ENCODE measurements at places on chromosomes 3 and 15. TPM values are rescaled to one million over a fixed set of nuclear protein-coding genes. Genes with fewer than 3 reads are reported as not detected.

The QTRT2 gene
- total RNA-seq, result 28.7 TPM

The XIRP1 gene
- not detected for total RNA-seq

- no peak overlapping the region for H3K4me3 ChIP-seq
- no peak overlapping the region for H3K27ac ChIP-seq
- peaks cover 6% of the 10 kb centered on the region for H3K4me1 ChIP-seq
- H3K36me3 ChIP-seq, result peaks cover 42% of the 10 kb centered on the region
- no peak for DNase-seq
- H3K27me3 ChIP-seq, result no peaks in the 10 kb centered on the region
These were observed 9.1 kb upstream of the NCKIPSD start for GRCh38 chr3:48694610-48695392.

GRCh38 chr3:10961921-10962320 is 30.6 kb upstream of the SLC6A1 start:
- H3K4me1 ChIP-seq, result no peaks in the 10 kb centered on the region
- H3K27me3 ChIP-seq, result no peaks in the 10 kb centered on the region
- no peak for DNase-seq
- no peaks in the 10 kb centered on the region for H3K36me3 ChIP-seq
- H3K27ac ChIP-seq, result no peak overlapping the region
- no peak overlapping the region for H3K4me3 ChIP-seq

DNA sequence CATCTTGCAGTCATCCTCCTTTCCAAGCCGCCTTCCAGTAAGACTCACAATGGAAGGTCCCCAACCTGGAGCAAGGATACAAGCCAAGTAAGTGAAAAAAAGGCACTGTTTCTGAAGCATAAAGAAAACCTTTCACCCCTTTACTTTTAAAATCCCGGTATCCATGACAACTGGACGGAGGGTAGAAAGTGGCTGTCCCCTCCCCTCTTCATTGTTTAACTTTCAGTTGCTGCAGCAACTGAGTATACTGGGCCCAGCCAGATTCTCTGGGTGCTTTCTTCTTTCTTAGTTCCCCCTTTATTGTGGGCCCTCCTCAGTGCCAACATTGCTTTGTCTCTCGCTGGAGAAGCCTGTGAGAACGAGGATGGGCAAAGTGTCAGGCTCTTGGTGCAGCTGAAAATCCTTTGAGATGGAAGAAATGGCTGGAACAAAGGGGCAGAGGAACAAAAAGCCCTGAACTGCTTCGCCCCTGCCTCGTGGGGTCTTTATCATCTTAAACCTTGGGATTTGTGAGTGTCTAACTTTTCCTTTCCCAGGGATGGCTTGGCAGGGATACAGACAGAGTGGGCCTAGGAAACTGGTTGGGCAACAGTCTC is 224.0 kb upstream of the RGMA start:
- no peak overlapping the region for H3K27ac ChIP-seq
- H3K4me1 ChIP-seq, result no peaks in the 10 kb centered on the region
- H3K4me3 ChIP-seq, result no peak overlapping the region
- no peak for DNase-seq
- no peaks in the 10 kb centered on the region for H3K36me3 ChIP-seq
